NCI-H1105 treated with DMSO at 0.1 percent for 48 hours (cell line): ENCODE measurements at places on chromosomes 2 and 18.

- DNase-seq = no peak
Measured at GRCh38 chr2:228329282-228329681, 147.8 kb upstream of the SPHKAP start.

DNA sequence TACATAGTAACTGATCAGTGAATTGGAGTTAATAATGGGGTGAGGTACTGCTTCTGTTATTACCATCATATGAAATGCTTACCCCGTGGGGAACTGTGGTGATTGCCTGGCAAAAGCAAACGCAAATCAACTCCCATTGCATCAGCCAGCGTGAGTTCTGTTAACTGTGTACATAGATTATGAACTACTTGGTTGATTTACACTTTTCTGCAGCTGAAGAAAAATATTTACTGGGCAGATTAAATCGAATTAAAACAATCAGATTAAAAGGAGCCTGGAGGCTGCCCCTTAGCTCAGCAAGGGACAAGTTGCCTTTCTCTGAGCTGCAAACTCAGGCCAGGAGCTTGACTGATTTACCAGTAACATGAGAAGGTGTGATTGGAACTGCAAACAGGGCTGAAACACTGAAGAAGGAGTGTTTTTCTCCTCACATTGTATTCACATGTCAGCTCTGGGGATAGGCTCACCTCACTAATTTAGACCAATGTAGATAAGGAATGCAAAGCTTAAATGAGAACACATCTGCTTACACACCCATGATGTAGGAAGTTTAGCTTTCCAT lies 220.1 kb downstream of the OSR1 start:
- no peak for DNase-seq

DNA sequence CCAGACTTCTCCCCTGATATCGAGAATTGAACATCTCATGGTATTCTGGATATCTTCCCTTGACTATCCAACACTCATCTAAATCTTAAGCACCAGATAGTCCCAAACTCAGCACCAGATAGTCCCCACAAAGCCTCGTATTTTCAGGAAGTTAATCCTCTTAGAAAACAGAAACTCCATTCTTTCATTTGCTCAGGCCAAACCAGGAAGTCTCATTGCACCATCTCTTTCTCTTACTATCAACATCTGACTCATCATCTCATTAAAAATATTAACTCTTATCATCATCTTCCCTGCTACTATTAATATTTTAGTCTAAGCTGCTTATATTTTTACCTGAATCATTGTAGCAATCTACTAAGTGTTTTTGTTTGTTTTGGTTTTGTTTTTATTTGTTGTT lies 286.4 kb downstream of the GALNT13 start:
- DNase-seq = no peak

DNA sequence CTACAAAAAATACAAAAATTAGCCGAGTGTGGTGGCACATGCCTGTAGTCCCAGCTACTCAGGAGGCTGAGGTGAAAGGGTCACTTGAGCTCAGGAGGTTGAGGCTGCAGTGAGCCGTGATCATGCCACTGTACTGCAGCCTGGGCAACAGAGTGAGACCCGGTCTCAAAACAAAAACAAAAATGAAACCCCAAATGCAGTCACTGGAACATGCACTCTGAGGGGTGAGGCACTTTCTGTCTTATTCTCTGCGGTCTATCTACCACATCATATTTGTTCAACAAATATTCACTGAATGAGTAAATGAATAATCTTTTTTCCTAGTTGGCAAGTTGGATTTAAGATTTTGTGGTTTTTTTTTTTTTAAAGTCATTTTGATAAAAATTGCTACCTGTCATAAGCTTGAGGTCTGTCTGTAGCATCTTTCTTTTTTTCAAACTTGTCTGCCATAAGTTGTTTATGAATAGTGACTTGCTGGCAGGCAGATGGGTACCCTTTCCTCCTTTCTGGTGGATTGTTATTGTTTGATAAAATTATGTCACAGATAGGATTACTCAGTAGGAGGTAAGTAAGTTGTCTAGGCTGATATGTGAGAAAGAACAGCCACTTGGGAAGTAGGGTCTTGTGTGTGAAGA lies 11.8 kb downstream of the CHRNA1 start:
- DNase-seq = no peak

DNA sequence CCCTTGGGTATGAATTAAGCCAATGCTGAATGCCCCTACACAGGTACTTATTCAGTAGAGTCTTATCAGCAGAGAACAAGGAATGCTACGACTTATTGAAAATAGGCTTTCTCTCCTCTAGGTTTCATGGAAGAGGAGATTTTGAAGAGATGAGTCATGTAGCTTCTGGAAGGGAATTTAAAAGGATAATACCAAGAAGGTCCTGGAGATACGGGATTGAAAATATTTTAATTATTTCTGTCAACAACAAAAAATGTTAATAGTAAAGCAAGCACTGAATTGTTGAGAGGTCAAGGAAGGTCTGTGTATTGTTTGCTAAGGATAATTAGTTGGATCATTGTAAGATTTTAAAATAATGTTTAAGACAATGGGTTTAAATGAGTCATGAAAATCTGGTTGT lies 293.0 kb upstream of the SPHKAP start:
- DNase-seq = no peak

GRCh38 chr18:50582500-50582899 lies 22.6 kb downstream of the MAPK4 start:
- no peak for DNase-seq

DNA sequence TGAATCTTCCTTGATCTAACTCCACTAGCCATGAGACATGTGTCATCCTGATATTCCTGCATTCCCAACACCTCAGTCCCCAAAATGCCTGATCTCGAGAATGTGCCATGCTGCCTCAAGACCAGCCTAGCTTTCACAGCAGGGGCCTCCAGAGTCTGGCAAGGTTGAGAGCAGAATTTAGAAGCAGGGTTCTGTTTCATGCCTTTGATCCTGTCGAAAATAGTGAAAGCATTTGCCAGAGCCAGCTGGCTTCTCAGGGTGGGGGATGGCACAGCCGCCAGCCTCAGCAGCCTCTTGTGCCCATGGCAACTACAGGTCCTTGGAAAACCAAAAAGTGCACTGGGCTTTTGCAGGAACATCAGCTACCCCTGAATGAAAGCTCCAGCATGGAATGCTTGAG lies 143.5 kb downstream of the RTN4 start:
- no peak for DNase-seq

DNA sequence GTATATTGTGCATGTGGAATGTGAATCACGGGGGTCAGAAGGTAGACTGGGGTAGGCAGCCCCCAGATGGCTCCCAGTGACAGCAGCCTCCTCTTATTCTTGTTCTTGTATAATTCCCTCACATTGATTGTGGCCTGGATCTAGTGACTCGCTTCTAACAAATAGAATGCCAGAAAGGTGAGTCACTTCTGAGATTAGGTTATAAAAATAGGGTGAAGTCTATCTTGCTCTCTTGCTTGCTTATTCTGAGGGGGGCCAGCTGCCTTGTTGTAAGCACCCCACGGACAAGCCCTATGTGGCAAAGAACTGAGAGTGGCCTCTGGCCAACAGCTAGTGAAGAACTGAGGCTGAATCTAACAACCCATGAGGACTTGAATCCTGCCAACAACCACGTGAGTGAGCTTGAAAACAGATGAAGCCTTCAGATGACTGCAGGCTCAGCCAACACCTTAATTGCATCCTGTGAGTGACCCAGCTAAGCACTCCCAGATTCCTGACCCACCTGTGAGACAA lies 15.6 kb upstream of the RMND5A start:
- no peak for DNase-seq

- DNase-seq = peak; percentile 45
Measured at GRCh38 chr2:160252278-160252887, 52.3 kb upstream of the ITGB6 start.

GRCh38 chr2:136107051-136108033 lies 10.6 kb downstream of the CXCR4 start:
- DNase-seq = no peak

DNA sequence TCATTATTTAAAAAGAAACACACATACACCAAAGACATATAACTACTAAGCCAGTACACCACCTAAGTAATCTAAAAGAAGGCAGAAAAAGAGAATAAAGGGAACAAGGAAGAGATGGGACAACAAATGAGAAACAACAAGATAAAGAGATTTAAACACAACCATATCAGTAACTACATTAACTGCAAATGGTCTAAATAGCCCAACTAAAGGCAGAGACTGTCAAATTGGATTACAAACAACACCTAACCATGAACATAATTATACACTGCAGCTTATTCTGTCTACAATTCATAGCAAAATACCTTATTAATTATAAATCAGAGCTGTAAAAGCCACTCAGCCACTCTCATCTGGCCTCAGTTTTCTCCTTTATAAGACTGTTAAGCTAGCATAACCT lies 15.0 kb downstream of the PPP4R1 start:
- DNase-seq = no peak

GRCh38 chr2:78564666-78565065 lies 460.8 kb upstream of the REG3G start:
- no peak for DNase-seq

GRCh38 chr2:71558300-71559051 lies 105.1 kb downstream of the DYSF start:
- no peak for DNase-seq

GRCh38 chr2:99404039-99404796 lies 67.0 kb downstream of the EIF5B start:
- DNase-seq = no peak

GRCh38 chr2:37877457-37878315 lies 47.4 kb upstream of the RMDN2 start:
- peak; percentile 68 for DNase-seq

GRCh38 chr2:68372485-68372884 lies 7.4 kb downstream of the PLEK start:
- no peak for DNase-seq

DNA sequence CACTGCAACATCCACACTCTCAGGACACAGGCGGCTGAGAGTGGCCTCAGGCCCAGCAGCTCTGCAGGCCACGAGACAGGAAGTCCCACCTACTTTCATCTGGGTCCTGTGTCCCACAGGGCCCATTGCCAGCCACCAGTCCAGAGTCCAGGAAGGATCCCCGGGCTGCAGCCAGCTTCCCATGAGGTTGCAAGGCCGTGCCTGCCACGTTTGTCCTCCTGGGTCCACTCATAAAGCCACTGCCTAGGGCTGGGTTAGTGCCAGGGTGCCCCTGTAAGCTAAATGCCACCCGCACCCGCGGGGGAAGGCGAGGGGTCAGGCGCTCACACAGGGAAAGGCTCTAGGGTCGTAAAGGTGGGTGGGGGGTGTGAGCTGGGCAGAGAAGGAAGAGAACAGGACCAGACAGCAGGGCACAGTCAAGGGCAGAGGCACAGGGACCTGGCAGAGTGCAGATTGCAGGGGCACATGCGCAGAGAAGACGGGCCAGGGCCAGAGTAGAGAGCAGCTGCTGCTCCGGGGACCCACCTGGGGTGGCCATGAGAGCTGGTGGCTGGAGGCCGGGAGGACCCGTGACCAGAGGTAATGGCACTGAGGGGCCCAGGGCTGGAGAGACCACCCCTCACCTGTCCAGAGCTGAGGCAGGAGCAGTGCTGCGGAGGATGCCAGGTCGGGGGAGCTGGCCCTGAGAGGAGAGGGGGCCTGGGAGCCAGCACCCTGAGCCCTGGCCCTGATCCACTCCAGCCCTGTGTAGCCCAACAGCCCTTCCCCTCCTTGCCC lies 8.0 kb downstream of the AGXT start:
- DNase-seq = no peak

GRCh38 chr18:55763805-55764204 lies 175.8 kb upstream of the TCF4 start:
- no peak for DNase-seq

DNA sequence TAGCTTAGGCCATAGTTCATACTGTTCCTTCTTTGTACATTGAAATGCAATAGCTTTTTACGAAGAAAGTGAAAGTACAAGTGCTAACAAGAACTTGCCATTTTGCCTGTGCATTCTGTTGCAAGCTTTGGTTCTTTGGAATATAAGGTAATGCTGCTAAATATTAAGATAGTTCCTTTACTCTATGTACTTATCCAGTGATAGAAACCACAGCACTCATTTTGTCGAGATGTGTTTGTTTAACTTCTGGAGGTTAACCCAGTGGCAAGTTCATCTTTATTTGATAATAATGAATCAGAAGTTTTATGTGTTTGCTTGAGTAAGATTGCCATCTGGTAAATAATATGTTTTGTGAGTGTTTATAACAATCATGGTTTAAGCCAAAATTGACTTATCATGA lies 373.1 kb upstream of the FANCL start:
- peak; percentile 72 for DNase-seq

- no peak for DNase-seq
Measured at GRCh38 chr2:120720746-120721375, 14.8 kb upstream of the GLI2 start.

DNA sequence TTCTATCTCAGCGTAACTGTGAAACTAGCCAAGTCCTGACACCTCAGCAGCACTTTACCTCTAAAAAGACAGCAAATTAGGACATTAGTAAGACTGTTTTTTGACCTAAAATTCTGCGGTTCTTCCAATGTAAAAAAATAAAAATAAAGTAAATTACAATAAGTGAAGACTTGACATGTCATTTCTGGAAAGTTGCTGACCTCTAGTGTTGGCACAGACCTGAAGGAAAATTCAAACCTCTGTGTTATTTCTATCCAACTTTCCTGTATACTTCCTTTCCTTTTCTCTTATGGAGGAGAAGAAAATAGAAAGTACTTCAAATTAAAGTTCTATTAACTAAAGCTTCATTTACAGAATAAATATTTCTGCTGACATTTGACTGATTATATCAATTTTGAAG lies 110.6 kb downstream of the TMEM182 start:
- peak; percentile 3 for DNase-seq

GRCh38 chr2:183532514-183532913 lies 408.3 kb downstream of the NUP35 start:
- no peak for DNase-seq

DNA sequence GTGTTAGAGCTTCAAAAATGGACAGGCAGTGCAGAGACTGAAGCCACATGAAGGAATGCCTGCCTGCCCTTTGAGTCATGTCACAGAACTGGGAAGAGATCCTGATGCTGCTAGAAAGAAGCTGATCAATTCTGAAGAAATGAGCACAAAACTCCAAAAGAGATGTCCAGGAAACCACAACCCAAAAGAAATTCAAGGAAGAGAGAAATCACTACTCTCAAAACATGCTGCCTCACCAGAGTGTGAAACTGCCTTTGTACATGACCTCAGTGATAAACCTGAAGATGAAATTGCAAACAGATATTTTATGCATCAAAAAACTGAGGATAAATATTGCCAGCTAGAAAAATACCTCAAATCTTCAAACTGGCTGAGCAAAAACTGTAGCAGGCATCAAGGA lies 20.5 kb downstream of the USP40 start:
- DNase-seq = no peak

GRCh38 chr2:174376967-174377366 lies 18.6 kb upstream of the SCRN3 start:
- DNase-seq = no peak

DNA sequence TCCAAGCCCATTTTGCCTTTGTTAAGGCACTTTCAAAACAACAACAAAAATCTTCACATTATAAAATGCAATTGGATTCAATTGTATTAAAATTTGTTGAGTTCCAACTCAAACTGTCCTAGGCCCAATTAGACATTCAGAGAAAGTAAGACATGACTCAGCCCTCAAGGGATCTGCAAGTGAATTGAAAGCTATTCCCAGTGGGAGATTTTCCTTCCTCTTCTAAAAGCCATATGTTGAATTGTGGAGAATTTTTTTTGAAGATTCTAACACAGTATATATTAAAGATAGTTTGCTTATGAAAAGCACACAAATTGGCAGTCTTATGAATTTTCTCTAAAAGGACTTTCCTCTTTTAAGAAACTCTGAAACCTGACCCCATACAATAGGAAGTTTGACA lies 268.0 kb upstream of the PARD3B start:
- DNase-seq = no peak
